Effector CD8-positive, alpha-beta T cell (primary cell): ENCODE measurements at places on chromosomes 2 and 18.

- no peak for DNase-seq
These were observed 47.7 kb downstream of the OSBPL6 start for GRCh38 chr2:178241844-178242551.

- DNase-seq, result no peak
These were observed 124.8 kb downstream of the EPHA4 start for GRCh38 chr2:221447310-221447709.

DNA sequence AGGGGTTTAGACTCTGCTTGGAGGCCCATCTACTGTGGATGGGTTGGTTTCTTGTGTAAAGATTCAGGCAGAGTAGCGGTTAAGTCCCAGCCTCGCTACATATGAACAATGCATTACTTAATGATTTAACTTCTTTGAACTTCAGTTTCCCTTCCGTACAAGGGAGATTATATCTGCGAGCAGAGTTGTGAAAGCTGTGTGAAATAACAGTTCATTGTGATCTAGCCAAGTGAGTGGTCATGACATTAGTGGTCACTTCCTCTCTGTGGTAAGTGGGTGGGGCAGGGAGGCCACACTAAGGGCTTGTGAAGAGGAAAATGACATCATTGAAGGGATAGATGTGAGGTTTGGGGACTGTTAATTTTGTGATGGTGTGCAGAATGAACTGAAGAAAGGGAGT is 14.1 kb upstream of the MEX3C start:
- DNase-seq, result no peak

DNA sequence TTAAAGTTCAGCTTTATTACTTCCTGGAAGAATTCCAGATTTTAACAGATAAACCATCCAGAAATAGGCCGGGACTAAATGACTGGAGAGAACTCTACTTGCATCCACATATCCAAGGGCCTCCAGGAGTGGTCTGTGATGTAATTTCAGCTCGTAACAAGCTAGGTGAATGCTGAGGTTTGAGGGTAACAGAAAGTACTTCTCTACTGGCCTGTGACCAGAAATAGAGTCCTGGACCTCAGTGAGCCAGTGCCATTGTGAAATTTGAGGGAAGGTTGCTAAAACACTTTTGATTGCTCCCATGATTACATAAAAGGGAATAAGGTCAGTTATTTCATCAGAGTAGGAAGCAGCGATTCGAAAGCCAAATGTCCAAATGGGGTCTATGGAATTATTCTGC is 158.1 kb downstream of the DOCK10 start:
- no peak for DNase-seq

- no peak for DNase-seq
These were observed 37.8 kb upstream of the RTTN start for GRCh38 chr18:70243131-70243929.

GRCh38 chr2:150750720-150751119 is 263.3 kb upstream of the RND3 start:
- no peak for DNase-seq

DNA sequence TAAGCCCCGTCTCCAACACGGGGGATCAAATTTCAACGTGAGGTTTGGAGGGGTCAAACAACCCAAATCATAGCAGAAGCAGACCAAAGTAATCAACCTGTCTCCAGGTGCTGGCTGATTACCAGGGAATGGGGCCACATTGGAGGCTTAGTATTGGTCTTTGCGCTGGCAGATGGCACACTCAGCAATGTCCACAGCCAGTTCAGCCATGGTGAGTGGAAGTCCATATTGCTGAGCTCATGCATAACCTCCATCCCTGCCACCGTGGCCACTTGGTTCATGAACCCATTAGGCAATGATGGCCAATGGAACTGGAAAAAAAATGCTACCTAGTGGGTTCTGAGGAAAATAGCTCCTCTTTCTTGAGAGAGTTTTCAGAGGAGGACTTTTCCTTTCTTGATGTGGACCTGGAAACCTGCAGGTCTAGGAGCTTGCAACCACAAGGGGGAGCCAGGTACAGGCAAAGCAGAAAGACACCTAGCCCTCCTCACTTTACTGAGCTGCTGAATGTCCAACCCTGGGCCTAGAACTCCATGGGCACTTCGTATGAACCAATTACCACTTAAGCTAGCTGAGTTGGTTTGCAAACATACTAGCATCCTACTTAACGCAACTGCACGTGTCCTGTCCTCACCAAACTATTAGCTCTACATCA is 128.0 kb upstream of the GYPC start:
- peak; percentile 58 for DNase-seq
